PC-3 (cell line): ENCODE measurements at places on chromosomes 7 and 10. TPM values are rescaled to one million over a fixed set of nuclear protein-coding genes. Genes with fewer than 3 reads are reported as not detected.

The ATRNL1 gene
- not detected in 2 replicates for total RNA-seq

The IFRD1 gene
- total RNA-seq = 72.6 and 73.4 TPM in 2 replicates

The FOXP2 gene
- not detected in 2 replicates for total RNA-seq

The SEMA4G gene
- 2.6 TPM in 2 replicates for total RNA-seq

The MMP21 gene
- not detected in 2 replicates for total RNA-seq

The TAC1 gene
- not detected in 2 replicates for total RNA-seq

The CDHR3 gene
- 5.9 and 9.8 TPM in 2 replicates for total RNA-seq

The WDR86 gene
- not detected in 2 replicates for total RNA-seq

The PPP1R17 gene
- total RNA-seq = not detected in 2 replicates

The ACHE gene
- 0.40 and 1.3 TPM in 2 replicates for total RNA-seq

The TMEM176B gene
- not detected in 2 replicates for total RNA-seq

The BEND7 gene
- total RNA-seq = 1.2 and 2.6 TPM in 2 replicates

The PNLIPRP2 gene
- not detected in 2 replicates for total RNA-seq

The CYCS gene
- total RNA-seq = 85.4 and 101 TPM in 2 replicates

GRCh38 chr7:32536585-32536984 lies 41.3 kb downstream of the AVL9 start:
- DNase-seq = peak; percentile 86

GRCh38 chr10:58996063-58996462 lies 180.4 kb upstream of the PHYHIPL start:
- no peak for DNase-seq

- no peak for DNase-seq
Observed at GRCh38 chr7:94067506-94067905, 63.4 kb upstream of the BET1 start.

- DNase-seq = no peak
Observed at GRCh38 chr7:71132377-71133231, 660 bp downstream of the GALNT17 start.

- DNase-seq = no peak
Observed at GRCh38 chr7:54326592-54327167, 215.5 kb upstream of the VSTM2A start.

DNA sequence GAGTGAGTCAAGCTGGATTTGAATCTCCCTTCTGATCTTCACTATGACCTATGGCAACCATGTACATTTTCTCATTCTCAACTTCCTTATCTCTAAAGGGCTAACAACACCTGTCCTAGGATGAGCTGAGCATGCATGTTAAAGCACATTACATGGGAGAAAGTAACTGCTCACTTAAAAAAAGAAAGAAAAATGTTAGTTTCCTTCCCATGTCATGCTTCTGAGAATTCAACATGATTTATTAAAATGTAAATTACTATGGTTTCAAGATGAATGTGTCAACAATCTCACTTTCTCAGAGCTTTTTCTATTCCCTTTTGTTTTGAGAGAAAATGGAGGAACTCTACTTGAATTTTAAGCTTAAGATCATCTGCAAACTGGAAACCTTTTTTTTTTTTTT lies 295.3 kb downstream of the SKIDA1 start:
- DNase-seq = no peak

DNA sequence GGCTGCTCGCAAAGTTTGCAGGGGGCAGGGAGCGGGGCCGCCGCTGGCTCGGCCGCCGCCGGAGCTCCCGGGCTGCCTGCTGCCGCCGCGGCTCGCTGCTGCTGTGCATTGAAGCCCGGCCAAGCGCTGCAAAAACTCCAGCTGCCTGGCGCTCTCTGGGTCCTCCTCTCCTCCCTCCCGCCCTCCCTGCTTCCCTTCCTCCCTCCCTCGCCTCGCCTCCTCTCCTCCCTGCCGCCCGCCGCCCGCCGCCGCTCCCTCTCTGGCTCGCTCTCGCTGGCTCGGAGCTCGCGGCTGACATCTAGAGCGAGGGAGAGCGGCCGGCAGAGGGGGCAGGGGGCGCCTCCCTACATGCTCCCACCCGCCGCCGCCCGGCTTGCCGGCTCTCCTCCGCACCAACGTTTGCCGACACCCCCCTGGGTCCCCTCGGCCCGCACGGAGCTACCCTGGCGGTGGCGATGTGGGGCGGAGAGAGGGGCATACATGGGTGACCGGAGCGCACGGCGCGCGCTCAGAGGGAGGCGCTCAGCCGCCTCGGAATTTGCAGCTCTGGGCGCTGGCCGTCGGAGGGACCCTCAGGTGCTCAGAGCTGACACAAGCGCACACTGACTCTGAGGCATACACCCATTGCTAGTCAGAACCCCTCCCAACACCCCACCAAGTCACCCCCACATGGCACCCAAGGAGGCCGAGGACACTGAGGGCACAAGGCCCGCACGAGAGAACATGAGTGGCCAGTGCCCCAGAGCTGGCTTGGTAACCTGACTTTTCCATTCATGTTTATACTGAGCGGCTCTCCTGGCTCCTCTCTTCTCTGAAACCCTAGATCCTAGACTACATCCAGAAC lies 1.2 kb upstream of the PLXNA4 start:
- peak; percentile 21 for DNase-seq

GRCh38 chr10:91050371-91051034 lies 129.6 kb upstream of the ANKRD1 start:
- no peak for DNase-seq

- DNase-seq = peak; percentile 39
Observed at GRCh38 chr10:103448746-103449145, 3.4 kb downstream of the CALHM2 start.

DNA sequence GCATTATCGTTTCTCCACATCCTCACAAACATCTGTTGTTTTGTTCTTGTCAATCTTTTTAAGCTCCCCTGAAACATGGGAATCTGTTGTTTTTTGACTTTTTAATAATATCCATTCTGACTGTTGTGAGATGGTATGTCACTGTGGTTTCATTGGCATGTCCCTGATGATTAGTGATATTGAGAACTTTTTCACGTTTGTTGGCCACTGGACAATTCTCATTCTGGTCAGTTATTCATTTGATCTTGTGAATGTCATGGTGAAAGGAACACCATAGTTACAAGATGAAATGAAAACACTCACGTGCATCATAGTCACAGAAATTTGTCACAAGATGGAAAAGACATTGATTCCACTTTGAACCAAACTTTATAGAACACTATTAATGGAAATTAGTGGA lies 20.5 kb upstream of the SGCE start:
- DNase-seq = no peak

GRCh38 chr7:137946011-137946410 lies 55.9 kb downstream of the CREB3L2 start:
- no peak for DNase-seq

DNA sequence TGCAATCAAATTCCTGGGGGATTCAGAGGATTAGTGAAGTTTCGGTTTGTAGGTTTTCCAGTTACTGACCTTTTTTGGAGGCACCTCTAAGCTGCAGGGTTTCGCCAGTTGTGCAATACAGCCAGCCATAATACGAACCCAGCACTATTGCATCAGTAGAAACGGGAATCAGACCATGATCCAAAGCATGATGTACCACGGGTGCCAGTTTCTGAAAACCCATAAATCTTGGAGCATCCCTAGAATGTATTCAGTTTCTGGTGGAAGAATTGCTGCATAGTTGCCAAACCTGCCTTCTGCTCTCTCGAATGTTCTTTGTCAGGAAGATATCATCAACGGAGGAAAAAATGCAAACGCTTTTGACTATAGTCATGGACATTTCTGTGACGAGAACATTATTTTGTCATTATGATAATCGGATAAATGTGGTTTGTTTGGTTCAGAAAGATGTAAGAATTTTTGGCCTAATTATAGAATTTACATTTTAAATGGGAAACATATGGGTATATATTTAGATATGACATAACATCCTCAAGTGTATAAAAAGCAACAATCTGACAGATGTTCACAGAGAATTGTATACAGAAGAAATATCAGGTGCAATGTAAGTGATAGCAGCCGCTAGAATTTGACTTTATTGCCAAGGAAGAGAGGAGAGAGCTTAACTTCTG lies 186.2 kb upstream of the PRKCQ start:
- DNase-seq = no peak

- peak; percentile 77 for DNase-seq
Observed at GRCh38 chr7:128022631-128023532, 8.4 kb downstream of the LRRC4 start.

GRCh38 chr10:30639946-30640786 lies 10.6 kb upstream of the LYZL2 start:
- DNase-seq = peak; percentile 63

DNA sequence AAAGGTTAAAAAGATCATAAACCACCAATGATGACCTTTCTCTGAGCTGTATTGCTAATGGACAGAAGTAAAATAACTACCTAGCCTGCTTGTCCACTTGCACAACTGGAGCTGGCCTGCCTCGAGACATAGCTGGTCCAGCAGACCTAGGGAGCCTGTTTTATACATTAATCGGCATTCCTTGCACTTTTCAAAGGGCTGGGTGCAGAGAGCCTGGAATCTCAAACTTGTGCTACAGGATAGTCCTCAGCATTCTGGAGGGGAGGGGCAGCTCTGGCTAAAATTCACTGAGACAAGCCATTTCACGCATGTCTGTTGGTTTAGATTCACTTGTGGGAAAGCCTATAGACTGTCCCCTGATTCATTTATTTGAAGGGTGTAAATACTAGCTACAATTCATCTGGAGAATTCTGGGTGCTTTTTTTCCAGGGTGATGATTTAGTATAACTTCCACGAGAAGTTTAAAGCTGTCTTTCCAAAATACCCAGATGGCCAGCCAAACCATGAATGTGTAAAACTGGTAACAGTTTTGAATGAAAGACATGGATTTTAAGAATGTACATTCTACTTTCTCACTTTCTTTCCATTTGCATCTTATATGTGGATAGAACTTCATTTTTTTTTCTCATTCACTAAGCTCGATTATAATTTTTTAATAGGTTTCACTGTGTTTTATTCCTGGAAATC lies 389.4 kb downstream of the KCNMA1 start:
- DNase-seq = no peak

- no peak for DNase-seq
Observed at GRCh38 chr10:110045772-110046171, 38.0 kb downstream of the ADD3 start.

- DNase-seq = peak; percentile 20
Observed at GRCh38 chr7:30937416-30937815, 25.8 kb downstream of the AQP1 start.

- no peak for DNase-seq
Observed at GRCh38 chr10:63965846-63966245, 444.6 kb downstream of the REEP3 start.

DNA sequence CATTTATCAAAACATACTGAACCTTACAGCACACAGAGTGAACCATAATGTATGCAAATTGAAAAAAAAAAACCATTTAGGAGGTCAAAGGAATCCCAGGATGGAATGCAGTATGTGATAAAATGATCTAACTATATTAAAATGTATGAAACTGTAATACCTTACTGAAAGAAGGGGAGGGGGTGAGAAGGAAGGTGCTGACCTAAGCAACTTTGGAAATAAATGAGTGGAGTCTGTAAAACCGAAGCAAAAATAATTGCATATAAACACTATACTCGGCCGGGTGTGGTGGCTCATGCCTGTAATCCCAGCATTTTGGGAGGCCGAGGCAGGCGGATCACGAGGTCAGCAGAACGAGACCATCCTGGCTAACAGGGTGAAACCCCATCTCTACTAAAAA lies 69.4 kb downstream of the XPNPEP1 start:
- DNase-seq = no peak

DNA sequence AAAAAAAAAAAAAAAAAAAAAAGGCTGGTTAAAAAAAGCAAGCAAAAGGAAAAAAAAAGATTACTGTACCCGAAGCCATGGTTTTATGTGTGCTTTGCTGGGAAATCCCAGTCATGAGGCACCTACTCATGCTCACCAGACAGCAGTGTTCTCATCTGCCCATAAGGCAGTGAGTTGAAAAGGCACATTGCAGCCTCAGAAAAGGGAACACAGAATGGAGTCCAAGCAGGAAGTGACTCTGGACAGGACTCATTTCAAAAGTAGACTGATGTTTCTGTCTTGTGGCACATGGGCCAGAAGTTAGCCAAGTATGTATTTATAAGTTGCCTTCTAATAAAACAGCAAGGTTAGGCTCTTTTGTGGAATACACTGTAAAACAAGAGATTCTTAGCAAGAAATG lies 40.2 kb downstream of the PDSS1 start:
- DNase-seq = no peak

- DNase-seq = peak; percentile 89
Observed at GRCh38 chr10:5595994-5596471, 70.4 kb downstream of the ASB13 start.

DNA sequence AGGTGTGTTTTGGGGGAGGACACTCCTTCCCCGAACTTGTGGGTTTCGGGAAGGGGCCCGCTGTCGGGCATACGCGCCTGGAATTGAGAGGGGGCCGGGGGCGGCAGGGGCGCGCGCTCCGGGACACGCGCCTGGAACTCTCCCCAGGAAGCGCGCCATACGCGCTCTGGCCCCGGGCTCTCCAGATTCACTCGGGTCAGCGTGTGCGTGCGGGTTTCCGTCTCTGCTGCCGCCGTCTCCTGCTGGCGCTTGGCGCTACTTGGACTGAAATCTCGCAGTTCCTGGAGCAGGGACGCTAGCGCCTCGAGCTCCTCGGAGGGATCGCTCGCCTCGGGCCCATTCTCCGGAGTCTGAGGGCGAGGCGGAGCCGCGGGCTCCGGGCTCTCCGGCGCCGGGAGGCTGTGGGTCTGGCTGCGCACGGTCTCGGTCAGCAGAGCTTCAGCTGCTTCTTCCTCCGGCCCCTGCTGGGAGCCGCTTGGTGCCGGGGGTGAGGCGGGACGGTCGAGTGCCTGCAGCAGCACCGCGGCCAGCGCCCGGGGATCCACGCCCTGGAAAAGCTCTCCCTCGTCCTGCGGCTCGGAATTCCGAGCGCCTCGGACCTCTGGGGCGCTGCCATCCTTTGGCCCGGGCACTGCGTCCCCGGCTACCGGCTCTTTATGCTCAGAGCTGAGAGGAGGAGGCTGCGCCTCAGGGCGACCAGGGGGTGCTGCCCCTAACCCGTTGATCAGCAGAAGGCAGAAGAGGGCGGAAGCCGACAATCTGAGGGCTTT lies 1.1 kb downstream of the VGF start:
- DNase-seq = peak; percentile 56

- no peak for DNase-seq
Observed at GRCh38 chr7:149454006-149454405, 6.9 kb downstream of the ZNF777 start.

DNA sequence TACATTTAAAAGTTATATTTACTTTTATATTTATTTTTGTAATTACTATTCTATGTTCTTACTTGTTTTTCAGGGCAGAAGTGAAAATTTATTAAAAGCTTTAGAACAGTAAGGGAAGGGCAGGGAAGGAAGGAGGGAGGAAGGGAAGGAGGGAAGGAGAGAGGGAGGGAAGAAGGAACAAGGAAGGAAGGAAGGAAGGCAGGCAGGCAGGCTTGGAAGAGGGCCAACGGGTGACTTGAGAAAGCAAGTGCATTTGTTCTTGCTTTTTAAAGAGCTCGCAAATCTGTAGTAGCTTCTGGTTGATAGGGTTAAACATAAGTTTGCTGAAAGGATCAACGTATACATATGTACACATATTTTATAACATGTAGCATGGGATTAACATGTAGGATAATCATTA lies 725.3 kb upstream of the FZD8 start:
- DNase-seq = peak; percentile 60

DNA sequence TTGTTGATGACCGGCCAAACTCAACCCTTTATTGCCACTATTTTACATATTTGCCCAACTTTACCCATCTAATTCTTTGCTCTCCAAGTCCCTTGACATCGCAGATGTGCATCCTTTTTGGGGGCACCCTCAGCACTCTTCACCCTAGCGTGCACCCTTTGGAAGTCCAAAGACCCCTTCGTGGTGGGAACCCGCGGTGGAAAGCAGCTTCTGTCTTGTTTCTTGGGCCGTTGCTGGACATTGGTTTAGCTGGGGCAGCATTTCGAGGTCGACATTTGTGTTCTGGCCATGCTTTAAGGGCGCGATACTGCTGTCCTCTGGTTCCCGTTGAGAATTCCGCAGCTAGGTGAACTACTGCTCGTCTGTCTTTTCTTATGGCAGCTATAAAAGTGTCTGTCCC lies 326 bp upstream of the PAPOLB start:
- DNase-seq = no peak
